ENCODE measurements at places on chromosomes 13 and 19.

DNA sequence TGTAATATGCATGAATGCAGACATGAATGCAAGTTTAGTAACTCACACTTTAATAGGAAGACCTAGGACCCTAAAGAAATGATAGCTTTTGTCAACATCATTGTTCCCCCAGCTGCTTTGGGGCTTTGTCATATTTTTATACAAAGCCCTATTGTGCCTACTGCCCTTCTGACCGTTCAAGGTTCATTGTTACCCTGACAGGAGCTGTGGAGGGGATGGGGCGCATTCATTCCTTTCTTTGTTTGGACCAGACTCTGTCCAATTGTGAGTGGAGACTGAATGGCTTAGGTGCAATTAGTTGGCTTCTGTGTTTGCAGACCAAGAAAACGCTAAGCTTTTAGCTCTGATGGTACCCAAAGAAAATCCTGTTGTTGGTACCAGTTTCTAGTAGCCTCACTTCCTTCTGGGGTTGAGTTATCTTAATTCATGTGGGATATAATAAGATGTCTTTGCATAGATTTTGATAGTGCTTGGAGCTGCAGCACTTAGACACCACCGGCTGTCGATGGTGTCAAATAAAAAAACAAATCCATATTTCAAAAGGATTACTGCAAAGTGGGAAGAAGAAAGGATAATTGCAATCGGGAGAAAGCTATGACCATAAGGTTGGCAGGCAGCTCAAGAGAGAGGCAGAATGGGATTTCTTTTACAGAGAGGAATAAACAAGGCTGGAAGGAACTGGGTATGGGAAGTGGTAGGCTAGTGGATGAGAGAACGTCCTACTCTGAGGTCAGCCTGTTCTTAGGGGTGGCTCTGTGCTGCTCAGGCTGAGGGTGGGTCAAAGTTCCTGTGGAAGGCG lies 133.9 kb upstream of the TMTC4 start:
- DNase-seq, result no peak

- DNase-seq, result peak; percentile 41
Measured at GRCh38 chr19:35495107-35496064, 5.1 kb upstream of the KRTDAP start.

DNA sequence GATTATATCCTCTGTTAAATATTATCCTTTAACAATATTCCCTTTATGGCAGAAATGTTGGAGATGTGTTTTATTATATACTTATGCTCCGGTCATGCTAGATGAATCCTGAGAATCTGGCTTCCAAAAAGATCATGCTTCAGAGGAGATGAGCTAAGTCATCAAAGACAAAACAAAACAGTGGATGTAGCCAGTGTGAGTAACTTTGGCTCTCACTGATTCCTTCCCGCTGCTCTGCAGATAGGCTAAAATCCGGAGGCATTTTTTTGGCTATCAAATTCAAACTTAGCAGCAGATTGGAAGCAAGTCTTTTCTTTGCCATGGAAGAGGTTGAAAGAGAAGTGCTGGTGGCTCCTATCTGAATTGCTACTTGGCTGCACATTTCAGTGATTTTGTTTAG lies 295.9 kb downstream of the GPC6 start:
- DNase-seq, result no peak

DNA sequence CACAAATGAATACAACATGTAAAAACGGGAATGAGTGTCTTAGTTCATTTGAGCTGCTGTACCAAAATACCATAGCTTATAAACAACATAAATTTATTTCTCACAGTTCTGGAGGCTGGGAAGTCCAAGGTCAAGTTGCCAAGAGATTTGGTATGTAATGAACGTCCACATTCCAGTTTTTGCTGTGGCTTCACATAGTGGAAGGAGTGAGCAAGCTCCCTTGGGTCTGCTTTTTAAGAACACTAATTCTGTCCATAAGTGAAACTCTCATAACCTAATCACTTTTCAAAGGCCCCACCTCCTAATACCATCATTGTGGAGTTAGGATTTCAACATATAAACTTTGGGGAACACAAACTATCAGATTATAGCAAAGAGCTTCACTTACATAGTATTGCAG lies 1189.6 kb downstream of the PCDH9 start:
- no peak for DNase-seq
